Type B pancreatic cell (in vitro differentiated cells): ENCODE measurements at places on chromosomes 5 and 9. TPM values are rescaled to one million over a fixed set of nuclear protein-coding genes. Genes with fewer than 3 reads are reported as not detected.

DNA sequence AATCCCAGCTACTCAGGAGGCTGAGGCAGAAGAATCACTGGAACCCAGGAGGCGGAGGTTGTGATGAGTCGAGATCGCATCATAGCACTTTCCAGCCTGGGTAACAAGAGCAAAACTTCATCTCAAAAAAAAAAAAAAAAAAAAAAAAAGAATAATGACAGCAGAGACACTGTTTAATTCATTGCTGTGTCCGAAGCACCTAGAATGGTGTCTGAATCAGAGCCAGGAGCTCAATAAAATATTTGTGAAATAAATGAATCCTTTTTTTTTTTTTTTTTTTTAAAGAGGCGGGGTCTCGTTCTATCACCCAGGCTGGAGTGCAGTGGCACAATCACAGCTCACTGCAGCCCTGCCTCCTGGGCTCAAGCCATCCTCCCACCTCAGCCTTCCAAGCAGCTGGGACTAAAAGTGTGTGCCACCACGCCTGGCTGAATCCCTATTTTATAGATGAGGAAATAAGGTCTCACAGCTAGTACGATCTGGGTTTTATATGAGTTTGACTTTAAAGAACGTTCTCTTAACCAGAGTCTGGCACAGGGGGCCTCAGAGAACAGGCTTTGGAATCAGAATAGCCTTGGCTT is 47.8 kb downstream of the THOC3 start:
- no peak for DNase-seq

GRCh38 chr5:138240650-138241385 is 27.7 kb upstream of the CDC23 start:
- no peak for DNase-seq

- DNase-seq = no peak
Measured at GRCh38 chr5:113087976-113088514, 111.4 kb downstream of the DCP2 start.

DNA sequence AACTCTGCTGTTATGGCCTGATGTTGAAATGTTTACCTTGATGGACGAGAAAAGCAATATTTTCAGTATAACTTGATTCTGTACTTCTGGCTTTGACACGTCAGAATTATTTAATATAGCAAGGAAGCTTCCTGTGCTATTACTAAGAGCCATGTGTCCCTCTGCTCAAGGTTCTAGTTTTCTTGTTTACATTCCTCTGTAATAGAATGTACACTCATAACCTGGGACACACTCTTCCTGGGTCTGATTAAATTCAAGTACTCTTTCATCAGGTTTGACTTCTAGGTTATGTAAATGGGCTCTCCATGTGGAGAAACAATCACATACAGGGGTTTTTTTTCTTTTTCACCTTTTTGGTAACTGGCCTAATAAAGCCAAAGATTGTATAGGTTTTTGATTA is 33.1 kb downstream of the GTF3C4 start:
- DNase-seq = no peak

The ACTBL2 gene
- total RNA-seq = not detected in 2 replicates

DNA sequence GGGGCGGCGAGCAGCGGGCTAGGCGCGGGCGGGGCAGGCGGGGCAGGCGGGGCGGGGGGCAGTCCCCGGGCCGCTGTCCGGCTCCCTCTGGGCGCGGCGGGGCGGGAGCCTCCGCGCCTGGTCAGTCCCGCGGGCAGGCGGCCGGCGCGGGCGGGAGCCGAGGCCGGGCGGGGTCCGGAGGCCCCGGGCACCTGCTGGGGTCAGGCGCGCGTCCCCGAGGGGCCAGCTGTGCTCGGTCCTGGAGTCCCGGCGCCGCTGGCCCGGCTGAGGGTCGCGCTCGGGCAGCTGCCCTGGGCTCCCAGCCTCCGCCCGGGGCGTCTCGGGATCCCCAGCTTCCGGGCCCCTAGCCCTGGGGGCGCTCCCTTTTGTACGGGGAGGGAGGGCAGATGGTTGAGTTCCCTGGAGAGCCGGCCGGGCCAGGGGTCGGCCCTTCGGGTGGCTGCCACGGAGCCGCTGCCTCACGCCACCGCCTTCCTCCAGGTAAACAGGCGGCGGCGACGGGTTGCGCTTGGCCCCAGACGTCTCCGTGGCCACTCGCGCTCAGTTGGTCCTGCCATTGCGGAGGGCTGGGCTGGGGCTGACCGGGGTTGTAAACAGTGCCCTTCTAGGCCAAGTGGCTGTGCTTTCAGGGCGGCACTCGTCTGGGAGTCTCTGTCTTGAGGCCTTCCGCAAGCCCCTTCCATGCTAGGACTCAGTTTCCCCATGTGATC is 473 bp downstream of the ZBTB34 start:
- no peak for DNase-seq

DNA sequence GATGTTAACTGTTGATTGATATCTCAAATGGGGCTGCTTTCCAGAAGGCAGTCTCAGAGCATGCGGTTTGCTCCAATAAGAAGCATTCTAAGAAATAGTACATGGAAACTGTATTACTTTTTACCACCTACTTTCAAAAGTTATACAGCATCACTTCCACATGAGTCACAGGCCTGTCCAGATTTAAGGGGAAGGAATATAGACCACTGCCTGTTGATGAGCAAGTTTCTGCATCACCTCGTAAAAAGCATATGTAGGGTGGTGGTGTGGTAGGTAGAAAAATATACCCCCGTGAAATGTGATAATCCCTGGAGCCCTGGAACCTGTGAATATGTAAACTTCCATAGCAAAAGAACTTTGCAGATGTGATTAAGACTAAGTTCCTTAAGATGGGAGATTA is 816.6 kb upstream of the CDH6 start:
- no peak for DNase-seq

DNA sequence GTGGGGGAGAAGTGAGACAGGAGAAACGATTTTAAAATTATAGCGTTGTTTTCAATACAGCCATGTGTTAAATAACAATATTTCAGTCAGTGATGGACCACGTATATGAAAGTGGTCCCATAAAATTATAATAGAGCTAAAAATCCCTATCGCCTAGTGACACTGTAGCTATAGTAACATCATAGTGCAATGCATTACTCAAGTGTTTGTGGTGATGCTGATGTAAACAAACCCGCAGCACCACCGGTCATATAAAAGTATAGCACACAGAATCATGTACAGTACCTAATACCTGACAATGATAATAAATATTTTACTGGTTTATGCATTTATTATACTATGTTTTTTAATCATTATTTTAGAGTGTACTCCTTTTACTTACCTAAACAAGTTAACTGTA is 407.4 kb upstream of the SEMA6A start:
- no peak for DNase-seq

- DNase-seq = no peak
Measured at GRCh38 chr5:143417503-143418139, 14.1 kb upstream of the NR3C1 start.

The ANKRD18B gene
- total RNA-seq = 2.8 and 10.3 TPM in 2 replicates

GRCh38 chr9:123002754-123003153 is 30.7 kb upstream of the GPR21 start:
- DNase-seq = no peak

DNA sequence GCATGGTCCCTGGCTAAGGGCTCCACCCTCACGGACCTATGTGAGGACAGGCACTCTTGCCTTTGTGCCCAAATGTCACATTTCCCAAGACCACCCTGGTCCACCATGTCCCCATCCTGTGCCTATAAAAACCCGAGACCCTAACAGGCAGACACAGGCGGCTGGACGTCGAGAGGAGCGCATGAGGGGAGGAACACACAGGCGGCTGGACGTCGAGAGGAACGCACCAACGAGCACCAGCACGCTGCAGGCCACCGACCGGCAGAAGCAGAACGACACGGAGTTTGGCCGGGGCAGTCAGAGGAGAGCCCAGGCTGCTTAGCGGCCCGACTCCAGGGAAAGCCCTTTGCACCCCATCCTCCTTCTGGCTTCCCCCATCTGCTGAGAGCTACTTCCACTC is 119.9 kb downstream of the ADAMTS2 start:
- DNase-seq = peak; percentile 44

GRCh38 chr9:131815970-131816873 is 76.3 kb upstream of the RAPGEF1 start:
- DNase-seq = no peak

DNA sequence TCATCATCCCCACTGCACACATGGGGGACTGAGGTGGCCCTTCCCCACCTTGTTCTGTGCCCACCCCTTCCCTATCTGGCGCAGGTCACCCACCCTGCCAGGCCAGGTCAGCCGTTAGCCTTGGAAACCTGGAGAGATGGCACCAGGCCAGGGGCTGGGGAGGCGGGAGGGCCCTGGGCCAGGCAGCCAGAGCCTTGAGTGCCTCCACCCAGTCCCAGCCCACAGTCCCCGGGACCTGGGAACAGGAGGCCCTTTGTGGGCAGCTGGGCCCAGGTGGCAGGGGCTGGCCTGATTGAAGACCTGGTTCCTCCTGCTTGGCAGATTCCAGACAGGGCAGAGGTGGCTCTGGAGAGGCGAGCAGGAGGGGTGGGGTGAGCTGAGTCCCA is 70.6 kb downstream of the LRSAM1 start:
- no peak for DNase-seq

GRCh38 chr5:61622156-61622555 is 290.1 kb downstream of the ZSWIM6 start:
- DNase-seq = no peak

The ZNF366 gene
- not detected in 2 replicates for total RNA-seq

DNA sequence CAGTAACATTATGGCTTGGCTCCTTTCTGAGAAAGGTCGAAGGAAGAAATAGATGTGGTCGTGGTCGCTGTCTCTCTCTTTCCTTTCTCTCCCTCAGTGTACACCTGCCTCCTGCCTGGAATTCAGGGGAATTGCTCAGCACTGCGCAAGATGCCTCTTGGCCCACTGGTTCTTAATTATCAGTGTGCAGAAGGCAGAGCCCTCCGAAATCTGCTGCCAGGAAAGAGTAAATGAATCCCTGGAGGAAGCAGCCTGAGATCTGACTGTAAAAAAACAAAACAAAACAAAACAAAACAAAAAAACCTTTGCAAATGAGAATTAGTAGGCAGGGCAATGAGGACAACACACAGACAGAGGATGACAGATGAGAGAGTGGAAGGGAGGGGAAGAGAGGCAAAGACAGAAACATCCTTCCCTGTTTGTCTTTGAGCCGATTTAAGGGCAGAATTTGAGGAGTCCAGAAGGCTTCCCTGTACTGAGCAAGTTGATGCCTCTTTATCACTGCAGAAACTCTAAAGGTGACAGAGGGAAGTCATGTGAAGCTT is 113.8 kb upstream of the PUM3 start:
- DNase-seq = no peak

GRCh38 chr5:138038826-138039225 is 5.9 kb upstream of the FAM13B start:
- DNase-seq = no peak

The FOXD4L3 gene
- total RNA-seq = not detected in 2 replicates

- no peak for DNase-seq
Measured at GRCh38 chr9:125887172-125887571, 140.0 kb downstream of the PBX3 start.

- DNase-seq = no peak
Measured at GRCh38 chr5:21862986-21863385, 990.2 kb downstream of the CDH12 start.

- DNase-seq = no peak
Measured at GRCh38 chr5:144028058-144028457, 142.4 kb downstream of the YIPF5 start.

DNA sequence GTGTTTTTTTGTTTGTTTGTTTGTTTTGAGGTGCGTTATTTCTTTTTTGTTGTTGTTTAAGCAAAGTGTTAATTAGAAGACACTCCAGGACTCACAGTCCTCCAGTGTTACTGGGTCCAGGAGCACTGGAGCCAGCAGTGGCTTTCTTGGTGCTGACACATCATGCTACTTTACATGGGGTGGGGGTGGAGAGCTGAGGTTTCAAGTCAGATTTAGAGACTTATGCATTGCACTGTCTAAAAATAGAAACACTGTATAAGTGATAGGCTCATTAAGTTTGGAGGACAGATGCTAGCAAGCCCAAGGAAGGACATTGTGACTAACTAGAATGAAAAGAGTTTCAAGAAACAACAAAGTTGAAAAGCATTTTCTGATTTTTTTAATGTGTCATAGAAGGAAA is 2209.2 kb downstream of the MAT2B start:
- no peak for DNase-seq

The HSPB3 gene
- total RNA-seq = 0.53 TPM in 1 of 2 replicates, not detected in the other

DNA sequence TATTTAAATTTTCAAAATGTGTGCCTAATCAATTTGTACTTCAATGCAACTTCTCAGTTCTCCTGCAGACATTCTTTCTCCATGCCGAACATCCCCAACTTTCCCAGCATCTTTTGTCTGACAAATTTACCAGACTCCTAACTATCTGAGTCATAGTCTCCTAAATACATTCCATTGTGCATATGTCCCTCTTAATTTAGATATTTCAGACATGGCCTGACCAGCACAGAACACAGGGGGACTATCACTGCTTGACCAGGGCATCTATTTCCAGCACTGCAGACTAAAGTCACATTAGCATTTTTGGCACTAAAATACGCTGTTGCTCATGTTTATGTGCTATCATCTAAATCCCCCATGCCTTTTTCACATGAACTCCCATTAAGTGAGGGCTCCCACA is 71.9 kb downstream of the ITGA1 start:
- DNase-seq = no peak

GRCh38 chr9:79116041-79116440 is 455.7 kb upstream of the TLE4 start:
- DNase-seq = no peak

The NPR3 gene
- total RNA-seq = 13.7 and 116 TPM in 2 replicates

- DNase-seq = no peak
Measured at GRCh38 chr5:82422751-82423181, 144.6 kb upstream of the RPS23 start.

- peak; percentile 63 for DNase-seq
Measured at GRCh38 chr9:128406848-128407391, 13.7 kb upstream of the CERCAM start.

DNA sequence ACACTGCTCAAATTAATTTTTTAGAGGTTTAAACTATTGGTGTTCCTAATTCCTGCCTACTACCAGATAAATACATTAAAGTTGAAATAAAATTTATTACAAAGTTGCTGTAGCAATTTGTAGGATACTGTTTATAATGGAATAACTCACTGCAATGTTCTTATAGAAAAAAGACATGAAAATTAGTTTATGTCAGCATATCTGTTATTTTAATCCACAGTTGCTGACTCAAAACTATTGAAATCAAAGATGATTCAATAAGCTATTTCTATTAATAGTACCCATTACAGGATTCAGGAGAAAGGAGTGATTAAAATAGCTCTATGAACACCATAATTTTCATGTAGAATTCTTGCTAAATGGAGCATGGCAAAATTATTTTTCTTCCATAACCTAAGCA is 764.4 kb upstream of the NUDT12 start:
- no peak for DNase-seq

The FOXD4L6 gene
- total RNA-seq = 0.14 and 0.17 TPM in 2 replicates

GRCh38 chr5:166962461-166962860 is 1329.0 kb upstream of the WWC1 start:
- no peak for DNase-seq

DNA sequence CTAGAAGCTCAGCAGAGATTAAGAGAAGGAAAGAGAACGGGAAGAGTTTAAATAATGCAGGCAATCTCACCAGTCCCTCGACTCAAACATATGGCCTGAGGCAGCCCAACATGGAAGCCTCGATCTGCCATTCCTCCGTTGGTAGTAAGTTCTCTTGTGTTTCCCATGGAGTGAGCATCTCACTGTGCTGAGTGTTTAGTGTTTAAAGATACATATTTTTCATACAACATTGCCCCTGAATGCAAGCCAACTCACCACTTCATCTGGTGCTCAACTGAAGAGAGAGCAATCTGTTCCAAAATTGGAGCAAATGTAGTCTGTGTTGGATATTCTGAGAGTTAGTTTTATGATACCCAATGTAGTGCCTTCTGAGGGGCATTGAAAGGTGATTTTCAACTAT is 171.5 kb upstream of the ATP10B start:
- DNase-seq = no peak

- no peak for DNase-seq
Measured at GRCh38 chr5:122081541-122081940, 3.5 kb upstream of the LOX start.

- DNase-seq = no peak
Measured at GRCh38 chr9:93908591-93909241, 46.4 kb downstream of the BARX1 start.
